ENCODE measurements at places on chromosomes 12 and 14.

DNA sequence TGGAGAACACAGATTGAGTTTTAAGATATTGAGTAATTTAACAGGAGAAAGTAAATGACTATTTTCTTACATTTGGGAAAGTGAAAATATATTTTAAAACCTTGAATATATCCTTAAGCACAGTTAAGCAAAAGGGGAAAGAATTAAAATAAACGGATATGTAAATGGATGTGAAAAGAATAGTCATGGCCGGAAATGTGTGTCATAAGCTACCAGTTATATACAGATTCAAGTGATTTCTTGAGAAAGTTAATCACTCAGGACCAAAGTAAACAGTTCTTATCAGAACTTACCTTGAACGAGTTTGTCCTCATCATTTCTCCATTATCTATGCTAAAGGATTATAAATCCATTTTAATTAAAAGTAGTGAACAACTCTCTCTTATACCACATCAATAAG is 33.4 kb downstream of the C12orf75 start:
- DNase-seq, result no peak

GRCh38 chr12:100668945-100669536 is 95.6 kb downstream of the GAS2L3 start:
- no peak for DNase-seq

- DNase-seq, result no peak
Measured at GRCh38 chr12:110373025-110373424, 30.5 kb downstream of the ANAPC7 start.

GRCh38 chr14:95206534-95206933 is 49.2 kb upstream of the DICER1 start:
- no peak for DNase-seq

DNA sequence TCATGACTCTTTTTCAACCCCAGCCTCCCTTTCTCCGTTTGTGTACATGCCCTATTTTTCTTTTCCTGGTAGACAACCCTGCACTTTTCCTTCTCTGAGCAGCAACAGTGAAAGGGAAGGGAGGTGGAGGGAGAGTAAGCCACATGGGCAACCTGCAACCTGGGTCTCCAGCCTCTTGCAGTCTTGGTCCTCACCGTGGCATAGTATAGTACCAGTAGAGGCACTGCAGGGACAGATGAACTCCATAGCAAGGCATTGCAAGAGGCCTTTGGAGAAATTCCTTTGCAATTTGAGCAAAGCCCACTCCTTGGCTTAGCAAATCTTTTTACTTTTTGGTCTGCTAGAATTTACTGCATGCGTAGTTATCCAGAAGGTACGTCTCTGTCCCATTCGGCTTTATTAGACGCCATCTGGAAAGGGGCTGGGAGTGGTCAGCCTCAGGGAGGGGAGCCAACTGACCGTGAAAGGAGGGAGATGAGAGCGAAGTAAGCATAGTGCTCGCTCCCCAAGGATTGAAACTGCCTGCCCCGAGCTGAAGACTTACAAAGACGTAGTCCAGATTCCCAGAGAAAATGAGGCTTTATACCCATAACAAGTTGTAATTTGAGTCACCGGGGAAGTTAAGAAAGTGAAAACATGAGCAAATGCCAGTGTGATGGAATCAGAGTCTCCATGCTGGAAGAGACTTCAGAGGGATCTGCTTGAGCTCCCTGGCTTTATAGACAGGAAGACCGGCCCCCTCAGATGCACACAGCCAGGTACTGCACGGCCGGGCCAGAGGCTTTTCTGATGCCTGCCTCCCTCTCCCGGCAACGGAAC is 332.0 kb downstream of the CACNA1C start:
- DNase-seq, result no peak

GRCh38 chr14:100776681-100777365 is 49.1 kb upstream of the MEG3 start:
- no peak for DNase-seq

DNA sequence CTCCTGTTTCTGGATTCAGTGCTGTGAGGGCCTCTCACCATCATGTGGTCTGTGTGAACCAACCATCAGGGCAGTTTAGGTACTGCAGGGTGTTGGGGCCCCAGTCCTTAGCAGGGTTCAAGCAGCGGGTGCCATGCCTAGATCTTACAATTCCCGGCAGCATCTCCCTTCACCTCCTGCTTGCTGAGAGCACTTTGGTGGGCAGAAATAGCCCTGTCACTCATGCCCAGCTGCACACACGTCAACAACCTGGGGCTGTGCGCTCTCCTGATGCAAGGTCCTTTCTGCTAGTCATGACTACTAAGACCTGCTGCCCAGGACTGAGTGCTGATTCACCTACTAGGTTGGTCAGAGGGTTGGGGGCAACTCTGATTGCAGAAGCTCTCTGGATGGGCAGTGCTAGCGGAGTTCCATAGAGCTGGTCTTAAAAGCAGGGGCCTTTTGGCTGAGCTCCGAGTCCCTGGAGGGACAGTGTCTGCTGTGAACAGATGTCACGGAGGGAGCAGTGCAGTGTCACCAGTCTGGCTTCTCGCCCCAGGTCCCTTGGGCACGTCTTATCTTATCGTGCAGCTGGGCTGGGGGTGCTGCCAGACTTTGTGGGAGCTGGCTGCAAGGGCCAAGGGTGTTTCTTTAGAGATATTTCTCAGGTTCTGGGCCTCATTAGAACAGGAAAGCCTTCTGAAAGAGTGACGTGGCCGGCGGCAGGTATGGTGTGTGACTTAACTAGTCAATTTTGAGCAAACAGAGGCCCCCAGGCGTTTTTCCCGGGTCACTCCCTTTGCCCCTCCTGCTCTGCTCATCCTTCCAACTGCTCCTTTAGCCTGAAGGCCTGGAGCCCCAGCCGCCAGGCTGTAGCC is 71.8 kb downstream of the NINJ2 start:
- DNase-seq, result no peak

DNA sequence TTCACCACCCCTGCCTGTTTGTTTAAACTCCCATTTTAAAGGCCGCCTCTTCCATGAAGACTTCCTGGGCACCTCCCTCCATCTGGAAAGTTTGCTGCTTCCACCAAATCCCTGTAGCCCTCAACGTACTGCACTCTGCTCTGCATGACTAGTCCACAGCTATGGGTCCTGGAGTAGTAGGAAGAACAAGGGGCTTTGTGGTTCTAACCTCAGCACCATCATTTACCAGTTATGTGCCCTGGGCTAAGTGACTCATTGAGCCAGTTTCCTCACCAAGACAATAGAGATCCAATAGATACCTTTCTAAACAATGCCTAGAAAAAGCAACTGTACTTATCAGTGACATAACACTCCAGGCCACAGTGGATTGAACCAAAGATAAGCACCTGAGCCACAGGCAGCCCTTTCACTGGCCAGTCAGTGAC is 8.5 kb upstream of the LTBP2 start:
- no peak for DNase-seq

DNA sequence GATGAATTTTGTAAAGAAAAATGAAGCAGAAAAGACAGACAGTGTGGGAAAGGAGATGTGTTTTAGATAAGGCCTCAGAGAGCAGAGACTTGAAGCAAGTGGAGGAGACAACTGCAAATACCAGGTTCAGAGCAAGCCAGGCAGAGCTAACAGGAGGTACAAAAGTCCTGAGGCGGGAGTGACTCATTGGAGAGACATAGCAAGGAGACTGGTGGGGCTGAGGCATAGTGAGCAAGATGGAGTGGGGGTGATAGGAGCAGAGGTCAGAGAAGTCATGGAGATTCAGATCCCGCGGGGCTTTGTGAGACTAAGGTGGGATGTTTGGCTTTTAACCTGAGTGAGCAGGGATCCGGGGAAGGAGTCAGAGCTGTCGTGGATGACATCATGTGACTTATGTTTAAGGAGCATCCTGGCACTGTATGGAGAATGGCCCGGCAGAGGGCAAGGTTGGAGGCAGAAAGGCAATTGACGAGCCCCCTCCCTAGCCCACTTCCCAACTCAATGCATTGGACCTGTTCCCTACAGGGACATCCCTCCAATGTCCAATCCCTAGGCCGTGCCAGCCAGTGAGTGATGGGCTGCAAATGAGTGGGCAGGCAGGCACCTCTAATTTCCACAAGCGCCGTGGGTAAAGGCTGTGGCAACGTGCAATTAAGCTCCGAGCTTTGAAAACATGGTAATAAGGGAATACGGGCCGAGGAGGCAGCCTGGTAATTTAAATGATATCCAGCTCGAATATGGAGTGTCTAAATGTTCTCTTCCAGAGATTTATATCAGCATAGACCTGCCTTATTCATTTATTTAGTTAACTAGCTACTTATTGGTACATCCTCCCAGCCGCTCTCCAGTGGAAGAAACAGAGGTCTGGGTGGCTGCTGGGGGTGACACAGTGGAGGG is 206.8 kb upstream of the LHX5 start:
- no peak for DNase-seq

DNA sequence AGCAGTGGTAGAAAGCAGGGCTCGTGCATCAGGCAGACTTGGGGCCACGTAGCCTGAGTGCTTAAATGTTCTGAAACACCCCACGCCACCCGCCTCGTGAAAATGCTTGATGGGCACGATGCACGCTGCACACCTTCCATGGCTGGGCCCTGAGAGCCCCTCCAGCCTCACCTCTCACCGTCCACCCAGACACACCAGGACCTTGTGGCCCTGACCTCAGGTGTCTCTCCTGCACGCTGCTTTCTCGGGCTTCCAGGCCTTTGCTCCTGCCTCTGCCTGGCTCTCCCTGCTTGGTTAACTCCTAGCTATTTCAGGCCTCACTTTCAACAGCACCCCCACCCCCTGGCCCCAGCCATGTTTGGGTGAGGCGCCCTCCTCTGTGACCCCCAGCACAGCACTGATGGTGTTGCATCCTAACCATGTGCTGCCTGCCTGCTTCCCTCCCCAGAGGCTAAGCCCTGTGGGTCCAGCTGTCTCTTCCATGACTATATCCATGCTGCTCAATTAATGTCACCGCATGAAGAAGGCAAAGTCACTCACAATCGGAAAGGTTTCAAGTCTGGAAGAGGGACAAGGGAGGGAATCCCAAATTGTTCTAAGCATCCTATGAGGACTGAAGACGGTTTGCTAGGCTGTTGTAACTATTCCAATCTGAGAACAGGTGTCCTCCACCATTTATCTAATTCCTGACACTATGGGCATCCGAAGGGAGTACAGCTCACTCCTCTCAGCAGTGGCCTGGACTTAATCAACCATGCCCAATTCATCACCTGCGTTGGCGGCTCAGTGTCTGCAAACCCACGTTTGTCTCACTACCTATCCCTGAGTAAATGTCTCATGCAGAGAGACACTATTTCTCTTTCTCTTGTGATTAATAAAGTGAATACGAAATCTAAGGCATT is 82.2 kb downstream of the CCDC88C start:
- DNase-seq, result no peak

DNA sequence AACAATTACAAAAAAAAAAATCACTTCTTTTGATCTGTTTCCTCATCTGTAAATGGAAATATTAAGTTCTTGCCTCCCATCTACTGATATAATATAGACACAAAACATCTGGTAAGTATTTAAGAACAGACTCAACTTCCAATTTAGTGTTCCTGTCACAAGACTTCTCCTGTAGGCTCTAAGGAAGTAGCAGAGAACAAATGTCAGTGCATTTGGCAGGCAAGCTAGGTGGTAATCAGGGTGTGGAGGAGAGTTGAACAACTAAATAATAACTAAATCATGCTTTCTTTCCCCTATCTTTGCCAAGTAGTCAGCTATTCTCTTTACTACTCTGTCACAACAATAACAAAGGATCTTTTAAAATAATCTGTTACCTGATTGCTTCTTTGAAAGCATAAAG is 22.1 kb downstream of the BAZ1A start:
- DNase-seq, result no peak

DNA sequence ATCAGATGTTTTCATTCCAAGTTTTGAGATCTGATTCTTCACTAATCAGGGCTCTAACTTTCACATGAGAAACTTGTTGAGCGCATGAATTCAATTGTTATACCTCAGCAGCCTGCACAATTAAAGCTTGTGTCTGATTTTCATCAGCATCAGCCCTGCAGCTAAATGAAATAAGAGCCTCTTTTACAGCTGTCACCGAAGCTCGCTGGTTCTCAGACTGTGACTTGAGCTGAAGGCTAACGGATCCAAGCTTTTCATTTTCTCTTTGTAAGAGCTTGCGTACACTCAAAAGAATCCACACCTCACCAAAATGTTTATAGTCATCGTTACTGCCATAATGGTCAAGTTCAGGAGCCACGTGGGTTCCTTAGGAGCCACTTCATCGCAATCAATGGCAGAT is 65.5 kb upstream of the BEGAIN start:
- no peak for DNase-seq

DNA sequence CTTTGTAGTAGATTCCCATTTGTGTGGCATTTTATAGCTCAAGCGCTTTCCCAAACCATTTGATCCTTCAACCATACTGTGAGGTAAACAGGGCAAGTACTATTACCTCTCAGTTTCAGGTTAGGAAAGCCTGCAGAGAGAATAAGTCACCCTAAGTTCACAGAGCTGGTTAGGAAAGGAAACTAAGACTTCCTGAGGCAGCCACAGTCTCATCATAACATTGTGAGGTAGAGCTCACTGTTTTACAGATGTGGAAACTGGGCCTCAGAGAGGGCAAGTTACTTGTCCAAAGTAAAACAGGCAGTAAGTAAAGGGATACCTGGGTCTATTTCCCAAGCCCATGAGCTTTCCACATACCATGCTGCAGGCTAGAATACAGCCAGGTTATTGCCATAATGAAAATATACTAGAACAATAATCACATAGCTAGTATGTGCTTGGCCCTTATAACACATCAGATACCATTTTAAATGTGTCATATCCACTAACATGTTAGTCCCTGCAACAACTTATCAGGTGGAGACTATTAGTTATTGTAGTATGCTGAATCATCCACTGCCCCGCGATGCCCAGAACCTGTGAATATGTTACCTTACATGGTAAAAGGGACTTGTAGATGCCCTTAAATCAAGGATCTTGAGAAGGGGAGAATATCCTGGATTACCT is 150.9 kb upstream of the GRIP1 start:
- no peak for DNase-seq

DNA sequence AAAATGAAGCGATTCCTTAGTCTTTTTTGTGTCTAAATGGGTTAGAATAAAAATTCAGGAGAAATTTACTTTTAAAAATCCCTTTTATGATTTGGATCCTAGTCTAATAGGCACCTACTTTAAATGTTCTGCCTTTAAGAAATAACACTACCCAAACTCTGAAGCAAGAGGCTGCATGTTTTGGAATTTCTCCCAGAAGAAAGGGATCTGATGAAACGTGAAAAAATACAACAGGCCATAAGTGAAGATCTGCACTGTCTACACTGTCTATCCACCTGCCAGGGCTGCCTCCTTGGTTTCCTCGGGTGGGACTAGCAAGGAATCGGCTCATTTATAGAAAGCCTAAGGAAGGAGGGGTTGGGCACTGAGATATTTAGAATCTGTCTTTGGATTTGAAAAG is 22.1 kb downstream of the ACVR1B start:
- DNase-seq, result no peak

DNA sequence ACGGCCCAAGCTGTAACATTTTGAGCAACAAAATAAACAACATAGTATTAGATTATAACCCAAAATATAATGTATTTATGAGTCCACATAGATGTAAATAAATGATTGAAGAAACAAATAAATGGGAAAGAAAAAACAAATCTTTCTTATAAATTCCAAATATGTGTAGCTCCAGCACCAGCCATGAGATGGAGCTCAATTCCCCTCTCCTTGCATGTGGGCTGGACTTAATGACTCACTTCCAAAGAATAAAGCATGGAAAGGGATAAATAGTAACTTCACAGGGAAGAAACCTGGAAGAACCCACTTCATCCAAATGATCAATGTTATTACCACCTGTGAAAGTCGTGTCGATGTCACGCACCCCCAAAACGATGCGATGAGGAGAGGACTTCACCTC is 158.8 kb downstream of the RPAP3 start:
- DNase-seq, result no peak

- DNase-seq, result no peak
Measured at GRCh38 chr14:53640695-53641094, 315.9 kb downstream of the BMP4 start.

- DNase-seq, result no peak
Measured at GRCh38 chr12:100963381-100963780, 168.8 kb downstream of the ANO4 start.
